ENCODE measurements at places on chromosomes 1 and 21.
A peak's percentile ranks its signal among the peaks of the same experiment; 100 is the strongest.

DNA sequence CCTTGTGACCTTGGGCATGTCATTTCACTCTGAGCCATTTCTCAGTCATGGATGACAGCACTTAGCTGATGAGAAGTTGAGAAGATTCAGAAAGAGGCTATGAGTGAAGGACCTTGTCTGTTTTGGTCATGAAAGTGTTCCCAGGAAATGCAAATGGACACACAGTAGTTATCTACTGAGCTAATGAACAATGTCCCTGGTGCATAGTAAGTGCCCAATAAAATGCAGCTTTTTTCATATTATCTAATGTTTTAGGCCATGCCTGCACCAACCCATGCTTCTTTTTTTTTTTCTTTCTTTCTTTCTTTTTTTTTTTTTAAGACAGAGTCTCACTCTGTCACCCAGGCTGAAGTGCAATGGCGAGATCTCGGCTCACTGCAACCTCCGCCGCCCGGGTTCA, 44.4 kb upstream of the EPB41 start:
- DNase-seq, result no peak

GRCh38 chr1:51833700-51834099, 44.8 kb downstream of the NRDC start:
- DNase-seq, result no peak

DNA sequence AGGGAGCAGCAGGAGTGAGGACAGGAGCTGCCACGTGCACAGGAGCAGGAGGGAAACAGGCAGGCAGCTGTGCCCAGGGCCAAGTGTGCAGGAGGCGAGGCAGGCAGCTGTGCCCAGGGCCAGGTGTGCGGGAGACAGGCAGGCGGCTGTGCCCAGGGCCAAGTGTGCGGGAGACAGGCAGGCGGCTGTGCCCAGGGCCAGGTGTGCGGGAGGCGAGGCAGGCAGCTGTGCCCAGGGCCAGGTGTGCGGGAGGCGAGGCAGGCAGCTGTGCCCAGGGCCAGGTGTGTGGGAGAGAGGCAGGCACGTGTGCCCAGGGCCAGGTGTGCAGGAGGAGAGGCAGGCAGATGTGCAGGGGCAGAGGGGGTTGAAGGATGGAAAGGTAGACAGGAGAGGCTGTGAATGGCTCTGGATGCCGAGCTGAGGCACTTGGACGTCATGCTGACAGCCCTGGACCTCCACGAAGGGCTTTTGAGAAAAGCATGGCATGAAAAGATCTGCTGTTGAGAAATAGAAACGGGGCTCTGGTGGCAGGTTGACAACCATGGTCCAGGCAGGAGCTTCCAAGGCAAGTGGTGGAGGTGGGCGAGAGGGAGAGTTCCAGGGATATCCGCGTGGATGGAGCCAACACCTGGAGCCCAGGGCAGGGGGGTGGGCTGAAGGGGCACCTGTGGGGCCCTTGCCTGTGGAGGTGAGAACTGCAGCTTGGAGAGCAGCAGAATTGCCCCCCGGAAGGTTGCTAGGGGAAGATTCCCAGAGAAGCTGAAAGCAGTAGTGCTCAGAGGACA, 19.1 kb upstream of the NPHP4 start:
- DNase-seq, result no peak

GRCh38 chr1:33429856-33430691, 821 bp downstream of the PHC2 start:
- DNase-seq, result peak; percentile 66

Data from SJCRH30 (cell line).